ENCODE measurements at places on chromosomes 16 and 17.

- DNase-seq, result no peak
Observed at GRCh38 chr16:81277541-81278080, 37.2 kb upstream of the GAN start.

DNA sequence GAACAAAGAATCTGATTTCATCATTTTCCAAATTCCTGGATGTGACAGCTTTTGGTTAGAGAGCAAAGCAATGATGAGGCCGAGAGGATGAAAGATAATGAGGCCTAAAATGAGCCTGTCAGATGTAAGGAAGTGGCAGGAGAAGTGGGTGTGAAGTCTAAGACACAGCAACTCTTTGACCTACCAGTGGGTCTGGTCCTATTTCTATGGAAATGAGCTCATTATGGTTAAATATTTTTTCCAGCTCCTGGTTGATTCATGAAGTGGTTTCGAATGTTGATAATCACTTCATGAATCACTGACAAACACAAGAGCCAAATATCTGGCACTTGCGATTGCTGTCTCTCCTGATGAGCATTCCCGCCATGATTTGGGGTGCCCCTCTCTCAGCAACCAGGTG is 273.3 kb upstream of the CDH5 start:
- DNase-seq, result no peak

- DNase-seq, result no peak
Observed at GRCh38 chr16:17777408-17777863, 306.7 kb upstream of the XYLT1 start.

DNA sequence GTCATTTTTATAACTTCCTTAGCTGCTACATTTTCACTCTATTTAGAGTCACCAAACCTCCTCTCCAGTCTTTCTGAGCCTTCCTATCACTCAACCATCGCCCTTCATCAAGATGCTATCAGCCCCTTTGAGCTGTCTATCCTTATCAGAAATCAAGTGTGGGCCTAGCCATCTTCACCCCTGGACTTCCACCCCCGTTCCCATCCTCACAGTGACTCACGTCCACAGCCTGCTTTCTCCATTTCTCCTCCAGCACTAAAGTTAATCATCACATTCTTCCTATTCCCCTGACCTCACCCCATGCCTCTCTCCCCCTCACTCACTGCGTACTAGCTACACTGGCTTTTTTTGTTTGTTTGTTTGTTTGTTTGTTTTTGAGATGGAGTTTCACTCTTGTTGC is 2.4 kb upstream of the TEKT3 start:
- DNase-seq, result no peak

DNA sequence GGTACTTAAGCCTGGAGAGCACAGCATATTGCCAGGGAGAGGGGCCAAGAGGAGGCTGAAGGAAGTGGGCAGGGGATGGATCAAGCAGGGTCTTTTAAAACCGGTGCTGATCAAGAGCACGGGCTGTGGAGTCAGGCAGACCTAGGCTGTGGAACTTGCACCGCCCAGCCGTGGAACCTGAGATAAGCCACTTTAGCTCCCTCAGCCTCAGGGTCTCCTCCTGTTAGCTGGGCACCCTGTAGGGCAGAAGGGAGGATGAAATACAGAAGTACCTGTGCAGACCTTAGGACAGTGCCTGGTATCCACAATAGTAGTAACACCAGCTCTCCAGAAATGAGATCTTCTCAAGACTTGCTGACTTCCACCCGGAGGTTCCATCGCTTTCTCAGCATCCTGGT is 9.3 kb downstream of the ODAD4 start:
- no peak for DNase-seq

DNA sequence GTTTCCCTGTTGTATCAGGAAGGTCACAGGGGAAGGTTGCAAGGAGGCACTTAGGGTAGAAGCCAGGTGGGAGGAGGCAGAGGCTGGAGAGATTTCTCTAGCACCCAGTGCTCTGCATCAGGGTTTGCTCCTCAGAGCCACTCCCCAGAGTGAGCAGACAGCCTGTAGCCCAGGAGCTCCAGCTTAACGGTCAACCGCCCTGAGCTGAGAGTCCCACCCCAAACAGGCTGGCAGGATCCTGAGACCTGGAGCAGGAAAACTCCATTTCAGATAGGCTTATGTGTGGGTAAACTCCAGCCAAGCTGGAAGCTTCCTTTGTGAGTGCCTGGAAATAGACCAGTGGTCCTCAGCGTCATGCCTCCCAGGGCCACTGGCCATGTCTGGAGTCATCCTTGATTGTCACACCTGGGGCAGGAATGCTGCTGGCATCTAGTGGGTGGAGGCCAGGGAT is 37.9 kb downstream of the MPRIP start:
- DNase-seq, result no peak

DNA sequence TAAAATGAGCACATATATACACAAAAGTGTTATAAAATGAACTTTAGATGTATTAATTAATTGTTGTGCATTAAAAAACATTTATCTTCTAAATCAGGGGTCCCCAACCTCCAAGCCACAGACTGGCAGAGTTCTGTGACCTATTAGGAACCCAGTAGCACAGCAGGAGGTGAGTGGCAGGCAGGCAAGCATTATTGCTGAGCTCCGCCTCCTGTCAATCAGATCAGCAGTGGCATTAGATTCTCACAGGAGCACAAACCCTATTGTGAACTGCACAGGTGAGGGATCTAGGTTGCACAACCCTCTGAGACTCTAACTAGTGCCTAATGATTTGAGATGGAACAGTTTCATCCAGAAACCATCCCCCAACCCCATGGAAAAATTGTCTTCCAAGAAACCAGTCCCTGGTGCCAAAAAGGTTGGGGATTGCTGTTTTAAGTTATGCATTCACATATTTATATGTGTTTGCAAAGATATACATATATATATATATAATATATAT is 583.7 kb downstream of the KCNJ2 start:
- no peak for DNase-seq

GRCh38 chr17:44677136-44677535 is 12.4 kb downstream of the CCDC43 start:
- DNase-seq, result no peak

- DNase-seq, result no peak
Observed at GRCh38 chr17:77763023-77763422, 195.5 kb upstream of the TNRC6C start.

- DNase-seq, result no peak
Observed at GRCh38 chr16:1470481-1471251, 4.2 kb downstream of the CLCN7 start.

DNA sequence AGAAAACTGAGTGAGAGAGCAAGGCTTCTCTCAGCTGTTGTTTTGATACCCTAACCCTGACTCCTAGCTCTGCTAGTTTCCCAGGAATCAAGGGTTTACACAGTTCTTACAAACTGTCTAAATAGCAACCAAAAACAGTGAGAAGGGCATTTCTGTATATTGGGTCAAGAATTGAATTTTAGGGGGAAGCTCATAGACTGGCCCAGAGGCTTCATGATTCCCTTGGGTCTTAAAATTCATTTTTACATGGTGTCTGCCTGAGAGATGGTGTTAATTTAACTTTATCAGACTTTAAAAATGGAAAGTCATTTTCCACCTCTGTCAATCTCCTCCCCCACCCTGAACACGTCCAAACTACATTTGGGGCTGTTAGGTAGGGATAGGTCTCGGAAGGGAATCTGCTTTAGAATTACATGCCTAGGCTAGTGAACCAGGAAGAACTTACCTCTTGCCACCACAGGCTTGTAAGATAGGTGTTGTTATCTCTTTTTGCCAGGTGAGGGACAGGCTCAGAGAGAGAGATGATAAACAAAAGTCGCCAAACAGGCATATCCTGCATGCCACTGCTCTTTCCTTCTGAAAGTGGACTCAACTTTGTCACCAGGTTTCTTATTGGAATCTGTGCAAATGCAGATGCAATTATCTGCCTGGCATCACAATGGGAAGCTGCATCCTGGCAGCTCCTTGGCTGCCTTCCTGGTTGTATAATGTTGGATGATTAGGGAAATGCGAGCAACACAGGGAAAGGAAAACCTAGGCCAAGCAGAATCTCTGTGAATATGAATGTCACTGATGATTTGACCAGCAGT is 3.1 kb downstream of the PHAF1 start:
- no peak for DNase-seq

GRCh38 chr17:42895185-42895555 is 5.4 kb upstream of the G6PC1 start:
- no peak for DNase-seq

DNA sequence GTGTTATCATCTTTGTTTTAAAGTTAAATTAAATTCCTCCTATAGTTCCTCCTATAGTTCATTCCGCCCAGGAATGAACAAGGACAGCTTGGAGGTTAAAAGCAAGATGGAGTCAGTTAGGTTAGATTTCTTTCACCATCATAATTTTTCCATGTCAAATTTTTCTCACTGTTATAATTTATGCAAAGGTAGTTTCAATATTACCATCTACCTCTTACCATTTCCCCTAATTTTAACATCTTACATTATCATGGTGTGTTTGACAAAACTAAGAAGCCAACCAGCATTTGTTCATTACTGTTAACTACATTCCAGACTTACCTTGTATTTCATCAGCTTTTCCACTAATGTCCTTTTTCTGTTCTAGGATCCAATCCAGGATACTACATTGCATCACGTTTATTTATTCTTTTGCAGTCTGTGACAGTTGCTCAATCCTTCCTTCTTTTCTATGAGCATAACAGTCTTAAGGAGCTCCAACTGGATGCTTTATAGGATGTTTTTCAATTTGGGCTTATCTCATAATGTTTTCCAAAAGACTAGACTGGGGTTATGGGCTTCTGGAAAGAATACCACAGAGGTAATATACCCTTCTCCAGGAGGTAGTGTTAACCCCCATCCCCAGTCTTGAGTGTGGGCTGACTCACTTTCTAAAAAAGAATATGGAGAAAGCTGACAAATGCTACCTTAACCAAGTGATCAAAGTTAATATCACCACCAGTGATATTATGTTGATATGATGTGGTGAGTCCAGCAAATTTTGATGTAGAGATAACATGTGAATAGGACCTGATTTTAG is 158.5 kb downstream of the PPM1E start:
- DNase-seq, result no peak

GRCh38 chr17:2795441-2796163 is 636 bp upstream of the RAP1GAP2 start:
- no peak for DNase-seq

GRCh38 chr16:85428899-85429775 is 184.0 kb upstream of the GSE1 start:
- DNase-seq, result no peak

- DNase-seq, result no peak
Observed at GRCh38 chr16:21150375-21151001, at the start of gene DNAH3. Gene DNAH3 (minus strand): TSS chr16:21150846. CDS start chr16:21150319, 527 bp downstream.

GRCh38 chr17:49028271-49028670 is 31.1 kb downstream of the IGF2BP1 start:
- DNase-seq, result no peak

- no peak for DNase-seq
Observed at GRCh38 chr17:45749831-45750335, 34.2 kb upstream of the CRHR1 start.
